ENCODE measurements at places on chromosomes 3 and 15.

DNA sequence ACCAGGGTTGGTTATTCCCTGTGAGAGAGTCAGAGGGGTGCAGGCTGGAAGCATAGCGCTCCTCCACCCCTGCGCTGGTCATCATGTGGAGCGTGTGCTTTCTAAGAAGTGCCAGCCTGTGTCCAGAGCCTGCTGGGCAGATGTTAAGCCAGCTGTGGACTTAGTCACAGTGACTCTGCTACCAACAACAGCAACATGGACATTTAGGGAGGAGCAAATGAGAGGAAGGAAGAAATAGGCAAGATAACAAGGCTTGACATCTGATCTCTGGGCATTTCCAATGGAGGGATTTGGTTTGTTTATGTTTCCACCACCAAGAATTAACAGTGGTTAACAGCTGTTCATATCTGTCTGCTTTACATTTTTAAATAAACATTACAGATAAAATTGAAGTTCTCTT, 36.4 kb upstream of the MYZAP start:
- DNase-seq, result no peak

- DNase-seq, result no peak
Observed at GRCh38 chr3:48226939-48227338, 3.6 kb downstream of the CAMP start.

- DNase-seq, result no peak
Observed at GRCh38 chr3:119360736-119361462, 66.7 kb downstream of the ARHGAP31 start.

DNA sequence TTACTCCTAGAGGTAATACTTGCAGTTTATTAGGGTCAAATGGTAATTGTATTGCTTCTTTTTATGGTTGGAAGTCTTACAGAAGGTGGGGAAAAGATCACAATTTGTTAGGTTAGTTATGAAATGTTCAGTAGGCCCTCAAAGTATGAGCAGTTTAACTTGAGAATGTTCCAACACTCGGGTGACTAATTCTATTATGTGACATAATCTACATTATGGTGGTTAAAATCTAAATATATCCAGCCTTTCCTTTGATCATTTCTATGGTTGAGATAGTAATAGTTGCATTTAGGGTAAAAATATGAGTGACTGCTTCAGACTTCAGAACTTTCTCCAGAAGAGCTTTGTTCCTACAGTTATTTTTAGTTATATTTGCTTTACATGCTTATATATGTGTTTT, 19.6 kb upstream of the FBXO22 start:
- DNase-seq, result peak; percentile 51

GRCh38 chr15:86743283-86743903, 663.7 kb downstream of the AGBL1 start:
- DNase-seq, result no peak

DNA sequence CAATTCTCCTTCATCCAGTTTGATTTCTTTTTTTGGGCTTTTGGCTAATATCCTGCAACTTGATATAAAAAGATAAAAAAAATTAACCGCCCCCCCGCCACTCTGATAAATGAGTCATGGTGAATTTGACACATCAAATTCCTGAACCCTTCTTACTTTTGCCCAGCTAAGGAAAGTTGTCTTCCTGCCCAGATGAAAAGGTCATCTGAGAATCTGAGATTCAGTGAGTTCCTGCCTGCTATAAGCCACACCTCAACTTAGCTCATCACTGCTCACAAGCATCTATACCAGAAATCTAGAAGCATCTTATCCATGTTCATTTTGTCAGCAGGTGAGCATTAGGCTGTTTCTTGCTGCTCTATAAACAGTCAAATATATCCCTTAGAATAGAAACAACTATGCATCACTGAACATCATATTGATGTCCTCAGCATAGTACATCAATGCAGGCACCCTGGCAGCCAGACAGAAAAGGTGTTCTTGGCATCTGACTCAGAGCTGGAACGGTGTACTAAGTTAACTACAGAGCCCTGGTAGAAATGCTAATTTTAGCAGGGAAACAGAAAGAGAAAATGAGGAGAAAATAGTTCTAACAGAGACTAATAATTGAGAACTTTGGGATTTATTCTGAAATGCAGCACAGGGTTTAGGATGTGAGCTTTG, 77.1 kb downstream of the SEMA6D start:
- peak; percentile 14 for DNase-seq

DNA sequence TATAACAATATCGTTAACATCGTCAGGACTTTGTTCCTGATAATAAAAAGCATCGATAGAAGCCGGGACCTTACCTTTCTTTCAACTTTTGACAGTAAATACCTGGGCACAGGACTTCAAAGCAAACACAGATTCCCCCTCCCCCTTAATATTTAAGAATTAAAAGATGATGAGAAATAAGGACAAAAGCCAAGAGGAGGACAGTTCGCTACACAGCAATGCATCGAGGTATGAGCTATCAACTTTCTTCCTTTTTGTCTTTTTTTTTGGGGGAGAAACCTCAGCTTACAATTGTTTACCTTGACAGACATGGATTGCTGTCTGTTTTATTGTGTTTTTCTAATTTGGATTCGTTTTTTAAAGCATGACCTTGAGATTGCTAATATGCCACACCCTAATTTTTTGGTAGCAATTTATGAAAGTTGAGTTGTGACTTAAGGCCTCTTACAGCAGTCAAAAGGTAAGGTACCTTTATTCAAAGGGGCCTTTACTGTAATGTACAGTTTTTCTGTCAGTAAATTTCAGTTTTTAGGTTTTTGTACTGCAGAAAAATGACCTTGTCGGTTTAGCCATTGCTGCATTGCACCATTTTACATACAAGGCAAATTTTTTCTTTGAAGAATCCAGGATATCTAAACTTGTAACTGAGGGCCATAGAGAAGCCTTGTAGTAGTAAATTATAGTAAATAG, 1.1 kb downstream of the CHD2 start:
- no peak for DNase-seq

Measured in fibroblast of skin of scalp (primary cell).